Fibroblast of skin of right quadriceps (primary cell): ENCODE measurements at places on chromosomes 13 and 19.

- DNase-seq = no peak
Observed at GRCh38 chr19:55446060-55446459, 3.0 kb upstream of the SHISA7 start.

DNA sequence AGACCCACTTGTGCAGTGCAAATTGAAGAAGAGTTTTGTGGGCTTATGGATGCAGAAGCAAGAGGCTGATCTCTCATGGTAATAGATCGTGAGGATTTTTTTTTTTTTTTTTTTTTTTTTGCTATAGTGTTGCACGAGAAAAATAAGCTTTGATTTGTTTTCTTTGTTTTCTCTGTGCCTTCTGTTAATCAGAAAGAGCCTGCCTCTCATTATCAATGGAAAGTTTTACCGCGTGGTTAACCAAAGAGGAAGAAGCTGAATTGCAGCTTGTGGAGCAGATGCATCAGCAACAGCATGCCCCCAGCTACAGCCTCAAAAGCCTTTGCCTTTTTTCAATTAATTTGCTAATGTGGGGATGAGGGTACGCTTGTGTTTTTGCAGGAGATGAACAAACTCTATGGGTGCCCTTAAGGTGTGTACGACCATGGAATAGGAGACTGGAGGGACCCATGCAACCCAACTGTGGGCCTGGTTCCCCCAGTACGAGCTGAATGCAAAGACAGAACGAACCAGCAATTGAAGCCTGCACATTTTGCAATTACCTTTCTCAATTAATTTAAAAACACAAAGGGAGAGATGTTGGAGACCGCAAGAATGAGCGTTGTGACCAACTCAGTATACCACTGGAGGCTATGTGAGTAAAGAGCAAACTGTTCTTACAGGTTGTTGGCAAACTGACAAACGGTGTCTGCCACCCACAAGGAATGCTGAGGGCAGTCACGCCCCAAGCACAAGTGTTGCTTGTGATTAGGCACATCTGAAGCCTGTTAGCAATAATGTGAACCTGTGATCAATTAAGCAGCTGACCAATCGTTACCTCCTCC, 58.6 kb upstream of the SPRY2 start:
- no peak for DNase-seq

DNA sequence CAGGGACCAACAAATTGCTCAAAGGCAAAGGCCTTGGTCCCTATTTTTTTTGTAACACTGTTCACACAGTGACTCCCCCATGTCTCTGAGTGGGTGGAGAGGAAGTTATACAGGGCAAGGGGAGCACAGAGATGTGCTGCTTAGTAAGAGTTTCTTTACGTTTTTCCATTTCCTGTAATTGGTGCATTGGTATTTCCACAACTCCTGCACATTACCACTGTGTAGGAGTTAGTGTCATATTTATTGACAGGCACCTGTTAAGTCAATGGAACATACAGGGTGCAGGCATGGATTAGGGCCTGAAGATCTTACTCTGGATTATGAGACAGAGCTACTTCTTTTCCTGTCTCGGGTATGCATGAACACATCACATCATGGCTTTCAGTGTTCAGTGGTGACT, 45.2 kb downstream of the SOX21 start:
- no peak for DNase-seq

- no peak for DNase-seq
Observed at GRCh38 chr19:5832527-5833216, 6.8 kb downstream of the FUT6 start.

GRCh38 chr19:3761382-3762129, at the start of gene APBA3:
APBA3 (minus strand) TSS chr19:3761692; CDS start chr19:3760264, 1,428 bp downstream.
- peak; percentile 88 for DNase-seq

DNA sequence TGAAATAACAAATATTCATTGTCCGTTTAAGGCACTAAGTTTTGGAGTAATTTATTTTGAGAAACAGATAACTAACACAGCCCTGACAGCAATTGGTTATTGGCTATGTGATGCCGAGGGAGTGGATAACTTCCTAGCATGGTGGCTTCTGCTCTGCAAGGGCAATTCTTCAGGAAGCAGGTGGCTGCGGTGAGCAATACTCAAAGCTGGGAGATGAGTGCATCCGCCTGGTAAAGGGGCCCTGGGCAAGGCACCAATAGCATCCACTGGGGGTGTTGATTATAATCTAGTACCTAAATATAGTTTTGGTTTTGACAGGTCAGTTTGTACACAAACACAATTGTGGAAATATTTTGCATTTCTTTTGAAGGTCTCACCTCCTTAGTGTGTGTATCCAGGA, 41.0 kb downstream of the CCDC70 start:
- DNase-seq = no peak

DNA sequence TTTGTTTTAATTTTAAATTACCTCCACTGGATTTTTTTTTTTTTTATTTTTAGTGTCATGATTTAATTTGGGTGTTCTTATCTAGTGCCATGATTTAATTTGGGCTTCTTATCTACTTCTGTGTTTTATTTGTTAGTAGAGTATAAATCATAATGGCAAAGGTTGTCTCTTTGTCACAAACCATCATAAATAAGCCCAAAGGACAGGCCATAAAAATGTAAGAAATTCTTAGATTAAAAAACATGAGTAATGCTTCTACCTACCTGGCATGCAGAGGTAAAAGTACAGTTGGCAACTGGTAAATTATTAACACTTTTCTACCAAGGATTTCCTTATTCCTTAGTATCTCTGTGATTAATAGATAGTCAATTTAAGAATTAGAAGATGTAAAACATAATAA, 55.2 kb downstream of the ERCC5 start:
- no peak for DNase-seq

DNA sequence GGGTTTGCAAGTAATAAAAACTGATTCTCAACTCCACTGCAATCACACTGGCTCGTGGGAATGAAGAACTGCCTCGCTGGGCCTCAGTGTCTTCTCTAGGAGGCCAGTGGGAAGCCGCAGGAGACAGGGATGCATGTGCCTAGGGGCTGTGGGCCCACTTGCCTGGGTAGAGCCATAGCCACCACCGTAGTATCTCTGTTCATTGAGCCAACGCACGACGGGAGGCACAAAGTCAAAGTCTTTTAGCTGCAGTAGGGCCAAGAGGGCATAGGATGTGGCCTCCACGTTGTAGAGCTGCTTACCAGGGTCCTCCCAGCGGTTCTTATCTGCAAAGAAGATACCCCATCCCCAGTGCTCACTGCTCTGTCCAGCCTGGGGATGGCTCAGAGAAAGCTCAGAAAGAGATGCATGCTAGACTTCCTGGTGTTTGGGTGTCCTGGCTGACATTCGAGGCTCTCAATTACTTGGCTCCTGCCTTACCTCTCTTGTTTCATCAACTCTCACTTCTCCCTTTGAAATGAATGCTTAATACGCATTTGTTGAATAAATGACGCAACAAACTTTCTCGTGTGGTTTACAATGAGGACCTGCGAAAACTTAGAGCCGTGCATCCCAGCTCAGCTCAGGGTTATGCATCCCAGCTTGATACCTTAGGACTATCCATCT, 16.1 kb upstream of the TNFSF14 start:
- DNase-seq = no peak

- DNase-seq = no peak
Observed at GRCh38 chr13:111913761-111914140, 153.2 kb upstream of the SOX1 start.

DNA sequence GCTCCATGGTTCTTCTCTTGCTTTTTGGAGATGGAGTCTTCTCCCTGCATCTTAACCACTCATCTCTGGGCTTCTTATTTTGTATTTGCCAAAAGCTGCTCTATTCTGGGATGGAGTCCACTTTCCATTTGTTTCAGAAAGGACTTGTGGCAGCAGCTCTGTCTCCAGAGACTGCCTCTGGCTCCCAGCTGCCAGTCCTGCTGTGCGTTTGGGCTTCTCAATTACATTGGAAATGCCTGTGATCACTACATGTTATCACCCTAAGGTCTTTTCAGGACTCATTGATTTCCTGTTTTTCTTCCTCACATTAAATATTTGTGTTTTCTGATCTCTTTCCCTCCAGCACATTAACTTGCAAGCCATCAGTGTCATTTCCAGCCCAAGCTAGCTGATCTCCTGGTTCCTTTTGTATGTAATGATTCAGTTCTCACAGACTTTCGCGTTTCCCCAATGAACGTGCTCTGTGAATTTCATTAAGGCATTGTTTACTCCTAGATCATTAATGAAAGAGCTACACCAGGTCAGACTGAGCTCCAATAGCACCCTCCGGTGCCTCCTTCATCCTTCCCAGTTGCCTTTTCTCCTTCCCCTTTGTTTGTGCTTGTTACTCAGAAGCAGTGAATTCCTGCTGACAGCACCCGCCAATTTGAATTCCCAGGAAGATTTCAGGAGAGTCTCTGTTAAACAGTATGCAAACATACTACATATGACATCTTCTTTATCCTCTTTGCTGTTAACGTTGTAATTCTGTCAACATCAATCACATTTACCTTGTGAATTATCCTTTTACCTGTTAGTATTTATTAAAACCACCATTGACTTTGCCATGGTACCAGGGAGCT, 3.0 kb downstream of the CBY2 start:
- DNase-seq = no peak

GRCh38 chr13:34748596-34748995, 193.5 kb upstream of the NBEA start:
- DNase-seq = no peak

DNA sequence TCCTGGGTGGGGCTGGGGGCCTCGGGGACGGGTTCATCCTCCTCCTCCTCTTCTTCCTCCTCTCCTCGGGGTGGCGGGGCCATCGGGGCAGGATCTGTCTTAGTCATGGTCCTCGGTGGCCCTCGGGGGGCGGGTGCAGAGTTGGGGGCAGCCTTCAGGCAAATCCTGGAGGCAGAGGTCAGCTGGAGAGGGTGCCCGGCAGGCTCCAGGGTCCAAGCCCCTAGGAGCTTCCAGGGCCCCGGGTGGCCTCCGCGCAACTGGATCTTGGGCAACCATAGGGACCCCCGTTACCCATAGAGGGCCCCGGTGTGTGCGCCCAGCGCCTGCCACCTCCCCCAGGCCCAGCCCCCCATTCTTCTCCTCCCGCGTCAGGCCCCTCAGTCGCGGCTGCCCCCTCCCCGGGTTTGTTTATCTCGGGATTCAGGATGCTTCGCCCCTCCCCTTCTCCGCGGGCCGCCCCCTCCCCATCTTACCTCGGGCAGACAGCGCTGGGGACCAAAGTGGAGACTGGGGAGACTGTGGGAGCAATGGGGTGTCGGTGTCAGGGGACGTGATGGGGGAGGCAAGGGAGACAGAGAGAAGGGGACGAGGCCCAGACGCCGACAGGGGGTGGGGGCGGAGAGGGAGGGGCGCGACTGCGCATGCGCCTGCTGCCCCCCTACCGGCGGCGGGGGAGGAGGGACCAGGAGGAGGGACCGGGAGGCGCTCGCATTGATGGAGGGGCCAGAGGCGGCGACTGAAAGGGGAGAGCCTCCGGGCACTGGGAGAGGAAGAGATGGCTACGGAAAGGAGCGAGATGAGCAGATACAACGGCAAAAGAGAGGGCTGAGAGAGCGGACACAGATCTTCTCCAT, at the start of gene CLIP3:
Gene CLIP3, minus strand, starts transcription at position 623 of the 854 bp plus-strand sequence. Its CDS starts 516 bp downstream, at position 107.
- DNase-seq = peak; percentile 77

- peak; percentile 87 for DNase-seq
Observed at GRCh38 chr13:27012482-27013197, 159.0 kb downstream of the USP12 start.

GRCh38 chr19:40586611-40587010, 9.9 kb downstream of the SHKBP1 start:
- DNase-seq = no peak

DNA sequence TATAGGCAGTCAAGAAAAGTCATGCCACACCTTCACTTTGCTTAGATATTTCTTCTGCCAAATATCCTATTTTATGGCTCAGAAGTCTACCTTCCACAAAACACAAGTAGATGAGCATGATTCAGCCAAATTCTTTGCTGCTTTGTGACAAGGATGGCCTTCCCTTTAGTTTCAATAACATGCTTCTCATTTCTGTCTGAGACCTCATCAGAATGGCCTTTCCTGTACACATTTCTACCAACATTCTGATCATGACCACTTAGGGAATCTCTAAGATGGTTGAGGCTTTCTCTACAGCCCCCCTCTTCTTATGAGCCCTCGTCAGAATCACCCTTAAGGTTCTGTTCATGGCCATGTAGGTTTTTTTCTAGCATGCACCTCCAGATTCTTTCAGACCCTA, 96.2 kb downstream of the COL4A2 start:
- peak; percentile 94 for DNase-seq

GRCh38 chr19:1315470-1316166, 29.9 kb downstream of the EFNA2 start:
- peak; percentile 39 for DNase-seq

- no peak for DNase-seq
Observed at GRCh38 chr19:48818234-48818820, 7.5 kb upstream of the BCAT2 start.
